ENCODE measurements at places on chromosomes 3 and 15.
A peak's percentile ranks its signal among the peaks of the same experiment; 100 is the strongest.

- no peak for DNase-seq
Observed at GRCh38 chr3:138197058-138197457, 10.0 kb downstream of the ARMC8 start.

GRCh38 chr3:8494327-8494726 is 7.3 kb upstream of the LMCD1 start:
- DNase-seq, result no peak

- no peak for DNase-seq
Observed at GRCh38 chr3:158458464-158458863, 112.5 kb upstream of the MLF1 start.

GRCh38 chr3:86991482-86991815 is 500 bp upstream of the VGLL3 start:
- DNase-seq, result no peak

GRCh38 chr3:132062535-132062934 is 27.7 kb upstream of the CPNE4 start:
- DNase-seq, result no peak

DNA sequence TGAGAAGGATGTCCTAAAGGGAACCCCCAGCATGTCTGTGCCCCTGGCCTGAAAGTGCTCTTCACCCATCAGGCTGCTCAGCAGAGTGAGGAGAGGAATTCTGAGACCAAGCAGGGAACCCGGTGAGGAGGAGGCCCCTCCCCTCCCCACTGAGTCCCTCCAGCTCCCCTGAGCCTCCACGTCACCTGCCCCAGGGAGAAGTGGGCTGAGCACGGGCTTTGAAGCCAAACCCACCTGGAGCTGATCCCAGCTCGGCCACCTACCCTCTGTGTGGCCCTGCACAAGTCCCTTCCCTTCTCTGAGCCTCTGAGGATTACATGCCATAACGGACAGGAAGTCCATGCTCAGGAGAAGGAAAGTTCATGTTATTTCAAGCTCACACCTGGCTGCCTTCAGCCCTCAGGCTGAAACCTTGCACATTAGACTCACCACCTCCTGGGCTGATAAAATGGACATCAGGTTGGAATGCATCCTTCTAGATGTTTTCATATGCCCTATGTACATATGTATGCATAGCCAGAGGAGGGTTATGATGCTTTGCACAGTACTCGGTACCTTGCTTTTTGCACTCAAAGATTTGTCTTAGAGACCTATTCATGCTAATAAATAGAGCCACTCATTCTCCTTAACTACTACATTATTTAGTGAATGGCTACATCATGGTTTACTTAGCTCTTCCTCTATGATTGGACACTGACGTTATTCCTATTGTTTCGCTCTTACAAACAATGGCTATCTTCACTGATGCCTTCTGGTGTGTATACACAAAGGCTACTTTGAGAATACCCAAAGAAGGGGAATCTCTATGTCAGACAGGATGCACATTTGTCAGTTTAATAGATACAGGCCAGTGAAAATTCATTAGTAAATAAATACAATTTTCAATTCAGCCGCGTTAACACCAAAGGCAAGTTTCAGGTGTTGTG is 31.6 kb upstream of the GATA2 start:
- no peak for DNase-seq

- DNase-seq, result no peak
Observed at GRCh38 chr3:76661527-76662250, 378.2 kb upstream of the ROBO2 start.

DNA sequence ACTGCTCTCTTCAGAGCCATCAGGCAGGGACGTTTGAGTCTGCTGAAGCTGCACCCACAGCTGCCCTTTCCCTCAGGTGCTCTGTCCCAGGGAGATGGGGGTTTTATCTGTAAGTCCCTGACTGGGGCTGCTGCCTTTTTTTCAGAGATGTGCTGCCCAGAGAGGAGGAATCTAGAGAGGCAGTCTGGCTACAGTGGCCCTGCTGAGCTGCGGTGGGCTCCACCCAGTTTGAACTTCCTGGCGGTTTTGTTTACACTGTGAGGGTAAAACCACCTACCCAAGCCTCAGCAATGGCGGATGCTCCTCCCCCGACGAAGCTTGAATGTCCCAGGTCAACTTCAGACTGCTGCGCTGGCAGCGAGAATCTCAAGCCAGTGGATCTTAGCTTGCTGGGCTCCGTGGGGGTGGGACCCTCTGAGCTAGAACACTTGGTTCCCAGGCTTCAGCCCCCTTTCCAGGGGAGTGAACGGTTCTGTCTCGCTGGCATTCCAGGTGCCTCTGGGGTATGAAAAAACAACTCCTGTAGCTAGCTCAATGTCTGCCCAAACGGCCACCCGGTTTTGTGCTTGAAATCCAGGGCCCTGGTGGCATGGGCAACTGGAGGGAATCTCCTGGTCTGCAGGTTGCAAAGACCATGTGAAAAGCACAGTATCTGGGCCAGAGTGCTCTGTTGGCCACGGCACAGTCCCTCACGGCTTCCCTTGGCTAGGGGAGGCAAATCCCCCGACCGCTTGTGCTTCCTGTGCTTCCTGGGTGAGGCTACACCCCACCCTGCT is 21.1 kb upstream of the ST6GAL1 start:
- DNase-seq, result peak; percentile 83

- DNase-seq, result no peak
Observed at GRCh38 chr3:58246148-58247047, 8.8 kb downstream of the ABHD6 start.

GRCh38 chr3:159001711-159002110 is 199.9 kb downstream of the MFSD1 start:
- DNase-seq, result no peak

DNA sequence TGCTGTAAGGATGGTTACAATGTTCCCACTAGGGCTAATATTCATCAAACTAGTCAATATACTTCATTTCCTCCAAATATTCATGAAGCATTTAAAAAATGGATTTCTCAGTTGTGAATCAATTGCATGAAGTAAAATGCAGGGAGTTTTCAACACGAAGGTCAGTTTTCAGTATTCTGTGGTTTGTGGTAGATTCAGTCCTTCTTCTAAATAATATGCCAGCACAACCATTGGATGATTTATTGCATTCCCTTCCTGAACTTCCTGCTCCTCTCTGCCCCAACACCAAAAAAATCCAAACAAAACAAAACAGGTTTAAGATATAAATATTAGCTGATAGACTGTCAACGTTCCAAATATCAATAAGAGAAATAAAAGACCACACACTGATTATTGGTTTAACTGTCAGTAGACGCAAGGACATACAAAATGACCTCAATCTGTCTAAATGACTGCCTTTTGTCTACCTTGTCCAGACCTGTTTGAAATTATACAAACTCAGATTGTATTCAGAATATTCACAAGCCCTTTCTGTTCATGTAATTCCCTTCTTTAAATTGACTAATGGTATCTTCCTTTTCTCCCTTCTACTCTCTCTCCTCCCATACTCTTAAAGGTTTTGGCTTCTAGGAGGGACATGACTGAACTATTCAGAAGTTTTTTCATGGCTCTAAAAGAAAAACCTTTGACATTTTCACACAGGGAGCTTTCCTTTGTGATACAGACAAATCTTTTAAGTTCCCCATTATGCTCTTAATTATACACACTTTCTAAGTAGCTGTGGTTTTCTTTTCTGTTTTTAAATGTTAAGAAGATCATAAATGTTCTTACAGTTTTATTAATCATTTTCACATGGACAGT is 92.6 kb upstream of the STT3B start:
- no peak for DNase-seq

GRCh38 chr3:25420147-25420546 is 7.9 kb upstream of the RARB start:
- no peak for DNase-seq

GRCh38 chr15:34047893-34048775 is 9.1 kb upstream of the AVEN start:
- no peak for DNase-seq
